Hematopoietic multipotent progenitor cell treated with erythropoietin and hydrocortisone succinate and interleukin-3 and kit ligand, for 6 days (in vitro differentiated cells): ENCODE measurements at places on chromosomes 1 and 21.

DNA sequence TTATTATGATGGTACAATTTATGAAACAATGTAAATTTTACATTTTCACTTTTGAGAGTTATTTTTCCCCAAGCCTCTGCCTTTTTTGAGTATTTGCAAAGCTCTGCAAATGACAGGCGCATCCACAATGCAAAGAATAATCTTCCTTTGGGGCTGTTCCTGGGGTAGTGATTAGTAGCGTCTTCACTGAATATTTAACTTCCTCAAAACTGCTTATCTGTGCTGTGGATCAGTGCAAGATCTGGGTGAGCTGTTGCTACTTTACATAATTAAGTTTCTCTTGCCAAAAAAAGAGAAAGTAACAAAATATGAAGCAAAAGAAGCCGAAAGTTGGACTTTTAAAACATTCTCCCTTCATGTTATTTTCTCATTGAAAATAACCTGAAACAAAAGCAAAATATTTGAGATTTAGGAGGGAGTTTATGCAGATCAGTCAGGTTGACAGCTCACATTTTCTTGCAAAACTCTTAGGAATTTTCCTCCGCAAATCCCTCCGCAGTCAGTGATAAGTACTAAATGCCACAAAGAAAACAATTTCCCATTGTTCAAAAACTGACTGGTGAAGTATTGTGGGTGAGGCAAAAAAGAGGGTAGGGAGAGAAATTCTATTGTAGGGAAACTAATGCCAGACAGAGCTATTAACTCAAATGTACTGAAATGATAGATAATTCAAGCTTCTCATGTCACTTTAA, 276.4 kb upstream of the B3GALT2 start:
- peak; percentile 42 for DNase-seq

DNA sequence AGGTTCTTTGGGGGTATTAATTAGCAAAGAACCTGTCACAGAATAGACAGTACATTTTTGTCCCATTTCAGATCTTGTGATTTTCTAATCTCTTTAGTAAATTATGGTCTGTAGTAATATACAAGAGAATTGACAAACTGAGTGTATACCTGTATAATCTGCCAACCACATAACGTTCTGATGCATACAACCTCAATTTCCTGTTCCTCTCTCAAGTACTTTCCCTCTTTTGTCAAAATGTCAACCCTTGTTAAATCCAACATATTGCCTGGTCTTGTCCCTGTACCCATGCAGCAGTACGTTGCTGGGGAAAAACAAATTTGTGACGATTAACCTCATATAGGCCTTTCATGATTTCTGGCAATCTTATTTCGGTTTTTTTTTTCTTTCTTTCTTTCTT, 1.1 kb downstream of the ARV1 start:
- no peak for DNase-seq

GRCh38 chr1:91124290-91124985, 102.6 kb upstream of the ZNF644 start:
- DNase-seq = no peak

DNA sequence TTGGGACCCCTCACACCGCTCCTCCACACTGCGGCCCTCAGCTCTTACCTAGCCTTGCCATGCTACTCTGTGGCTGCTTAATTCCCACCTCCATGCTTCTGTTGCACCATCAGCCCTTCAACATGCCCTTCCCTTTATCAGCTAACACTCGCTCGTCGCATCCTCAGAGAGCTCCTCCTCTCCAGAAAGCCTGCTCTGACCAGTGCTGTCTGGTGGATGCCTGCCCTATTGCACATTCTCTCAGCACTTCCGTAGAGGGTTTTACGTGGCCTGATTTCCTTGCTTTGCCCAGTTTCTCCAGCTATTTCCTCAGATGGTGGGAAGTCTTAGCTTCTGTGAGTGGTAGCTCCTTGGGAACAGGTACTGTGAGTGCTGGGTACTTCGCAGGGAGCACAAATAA, 10.3 kb upstream of the LAD1 start:
- no peak for DNase-seq

DNA sequence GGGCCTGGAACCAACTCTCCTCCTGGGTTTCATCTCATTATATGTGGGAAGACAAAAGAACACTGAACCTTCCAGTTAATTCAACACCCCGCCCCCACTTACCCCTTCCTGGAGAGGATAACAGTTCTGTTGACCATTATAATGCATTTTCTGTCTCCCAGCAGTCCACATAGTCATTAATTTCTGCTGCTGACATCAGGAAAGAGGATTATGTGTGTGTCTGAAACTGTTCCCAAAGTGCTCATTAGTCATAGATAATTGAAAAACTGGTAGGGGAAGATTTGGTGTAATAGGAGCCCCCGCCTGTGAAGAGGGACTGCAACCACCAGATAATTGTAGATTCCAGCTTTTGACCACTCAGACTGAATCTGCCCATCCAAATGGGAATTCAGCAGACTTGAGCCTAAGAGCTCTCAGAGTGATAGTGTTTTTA, 208.7 kb downstream of the FGGY start:
- DNase-seq = no peak

DNA sequence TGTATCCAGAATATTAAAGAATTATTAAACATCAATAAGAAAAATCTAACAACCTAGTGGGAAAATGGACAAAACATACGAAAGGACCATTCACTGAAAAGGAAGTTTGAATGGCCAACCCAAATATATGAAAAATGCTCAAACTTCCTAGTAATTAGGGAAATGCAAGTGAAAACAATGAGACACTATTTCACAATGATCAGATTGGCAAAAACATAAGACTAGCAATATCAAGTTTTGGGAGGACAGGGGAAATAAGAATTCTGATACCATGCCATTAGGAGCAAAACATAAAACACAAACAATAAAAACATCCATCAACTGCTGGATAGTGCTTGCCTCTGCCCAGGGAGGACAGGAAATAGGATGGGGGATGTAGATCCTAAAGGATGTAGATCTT, 14.3 kb downstream of the XCL2 start:
- DNase-seq = no peak

- DNase-seq = no peak
Measured at GRCh38 chr21:42622284-42622683, 31.1 kb upstream of the PDE9A start.

- DNase-seq = no peak
Measured at GRCh38 chr1:23915466-23915865, 2.3 kb upstream of the CNR2 start.
